Diencephalon (tissue), 1 donor: ENCODE measurements at places on chromosomes 5 and 9. TPM values are rescaled to one million over a fixed set of nuclear protein-coding genes. Genes with fewer than 3 reads are reported as not detected.

The ERCC6L2 gene
- 174 TPM for total RNA-seq

The SCGB3A2 gene
- not detected for total RNA-seq

The TNFSF8 gene
- 0.92 TPM for total RNA-seq

The EXOC3 gene
- total RNA-seq, result 25.8 TPM

The IFNA21 gene
- total RNA-seq, result not detected

The TOR1B gene
- 41.1 TPM for total RNA-seq

The FER gene
- 72.4 TPM for total RNA-seq

The EIF4EBP3 gene
- total RNA-seq, result not detected

The CD72 gene
- 0.46 TPM for total RNA-seq

The RANBP3L gene
- total RNA-seq, result 15.5 TPM

The SLC9A3 gene
- 1.4 TPM for total RNA-seq

The PHF24 gene
- 45.2 TPM for total RNA-seq

The RNF224 gene
- total RNA-seq, result not detected

The ENTREP1 gene
- total RNA-seq, result 7.8 TPM

The SLC6A19 gene
- total RNA-seq, result not detected

The PCDHB5 gene
- total RNA-seq, result 11.1 TPM

The PCDHGB3 gene
- total RNA-seq, result 9.2 TPM

The UGT3A1 gene
- not detected for total RNA-seq

The NPDC1 gene
- 23.1 TPM for total RNA-seq

The PCDHA10 gene
- 11.5 TPM for total RNA-seq

The GRIA1 gene
- total RNA-seq, result 141 TPM

The FBP2 gene
- 0.23 TPM for total RNA-seq

The OSTF1 gene
- 21.0 TPM for total RNA-seq

The ANKRD31 gene
- 1.2 TPM for total RNA-seq

The RETREG1 gene
- total RNA-seq, result 64.4 TPM

The ADAMTS2 gene
- 6.9 TPM for total RNA-seq

The STK32A gene
- 25.4 TPM for total RNA-seq

The FCHO2 gene
- total RNA-seq, result 52.4 TPM

The SLC46A2 gene
- total RNA-seq, result not detected

The OTULINL gene
- total RNA-seq, result 14.1 TPM

The SMIM15 gene
- 35.3 TPM for total RNA-seq

The HMCN2 gene
- total RNA-seq, result 0.46 TPM

The MRPS30 gene
- 156 TPM for total RNA-seq

The PLEKHG4B gene
- total RNA-seq, result 4.2 TPM

The RHOBTB3 gene
- 250 TPM for total RNA-seq

The ASS1 gene
- 49.4 TPM for total RNA-seq

The NIPAL4 gene
- 0.23 TPM for total RNA-seq

The HTR1A gene
- total RNA-seq, result 5.5 TPM
